ENCODE measurements at places on chromosomes 13 and 19.

DNA sequence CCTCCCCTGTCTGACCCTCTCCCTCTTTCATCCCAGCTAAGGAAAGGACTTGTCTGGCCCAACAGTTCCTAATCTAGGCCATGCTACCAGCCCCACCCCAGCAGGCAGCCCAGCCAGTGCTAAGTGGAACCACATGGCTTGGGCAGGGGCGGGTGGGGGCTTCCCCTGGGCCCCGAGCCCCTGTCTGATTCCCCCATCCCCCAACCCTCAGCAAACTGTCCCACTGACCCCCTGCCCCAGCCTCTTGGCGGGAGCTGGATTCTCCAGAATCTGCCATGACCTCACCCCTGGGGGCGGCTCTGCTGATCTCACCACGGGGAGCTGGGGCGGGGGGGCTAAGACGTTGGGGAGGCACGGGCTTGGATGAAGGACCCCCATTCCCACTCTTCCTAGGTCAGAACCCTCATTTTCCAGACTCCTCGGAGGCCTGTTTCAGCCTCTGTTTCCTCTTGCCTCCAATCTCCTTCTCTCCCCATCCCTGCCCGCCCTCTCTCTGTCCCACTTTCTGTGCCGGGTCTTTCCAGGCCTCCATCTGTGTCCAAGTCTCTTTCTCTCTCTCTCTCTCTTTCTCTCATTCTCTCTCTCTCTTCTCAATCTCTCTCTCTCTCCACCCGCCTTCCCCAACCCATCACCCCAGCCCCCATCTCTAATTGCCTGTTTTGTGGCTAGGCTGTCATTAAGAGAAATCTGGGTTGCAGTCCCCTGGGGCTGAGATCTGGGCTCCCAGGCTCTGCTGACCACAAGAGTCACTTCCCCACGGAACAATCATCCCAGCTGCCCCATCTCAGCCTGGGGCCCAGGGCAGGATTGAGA lies 2.7 kb downstream of the COL5A3 start:
- DNase-seq: peak; percentile 48

DNA sequence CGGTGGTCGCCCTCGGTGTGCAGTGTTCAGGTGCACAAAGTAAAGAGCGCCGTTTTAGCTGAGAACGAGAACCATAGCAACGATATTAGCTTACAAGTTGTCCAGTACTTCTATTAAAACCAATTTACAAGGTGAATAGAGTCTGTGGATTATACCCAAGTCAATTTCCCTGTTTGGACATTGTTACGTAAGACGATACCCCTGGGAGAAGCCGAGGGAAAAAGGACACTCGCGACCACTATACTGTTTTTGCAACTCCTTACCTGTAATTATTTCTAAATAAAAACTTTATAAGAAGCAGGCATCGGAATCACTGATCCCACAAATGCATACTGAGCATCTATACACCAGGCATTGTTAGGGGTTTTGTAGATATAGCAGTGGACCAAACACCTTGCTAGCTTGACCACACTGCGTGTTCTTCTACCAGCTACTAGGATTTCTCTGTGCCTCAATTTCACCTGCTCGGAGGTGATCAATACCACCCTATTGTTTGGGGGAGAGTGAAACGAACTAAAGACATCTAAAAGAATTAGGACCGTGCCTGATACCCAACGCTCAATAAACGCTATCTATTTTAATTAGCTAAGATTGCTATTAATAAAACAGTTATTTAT lies 488 bp upstream of the EEF2 start:
- no peak for DNase-seq

DNA sequence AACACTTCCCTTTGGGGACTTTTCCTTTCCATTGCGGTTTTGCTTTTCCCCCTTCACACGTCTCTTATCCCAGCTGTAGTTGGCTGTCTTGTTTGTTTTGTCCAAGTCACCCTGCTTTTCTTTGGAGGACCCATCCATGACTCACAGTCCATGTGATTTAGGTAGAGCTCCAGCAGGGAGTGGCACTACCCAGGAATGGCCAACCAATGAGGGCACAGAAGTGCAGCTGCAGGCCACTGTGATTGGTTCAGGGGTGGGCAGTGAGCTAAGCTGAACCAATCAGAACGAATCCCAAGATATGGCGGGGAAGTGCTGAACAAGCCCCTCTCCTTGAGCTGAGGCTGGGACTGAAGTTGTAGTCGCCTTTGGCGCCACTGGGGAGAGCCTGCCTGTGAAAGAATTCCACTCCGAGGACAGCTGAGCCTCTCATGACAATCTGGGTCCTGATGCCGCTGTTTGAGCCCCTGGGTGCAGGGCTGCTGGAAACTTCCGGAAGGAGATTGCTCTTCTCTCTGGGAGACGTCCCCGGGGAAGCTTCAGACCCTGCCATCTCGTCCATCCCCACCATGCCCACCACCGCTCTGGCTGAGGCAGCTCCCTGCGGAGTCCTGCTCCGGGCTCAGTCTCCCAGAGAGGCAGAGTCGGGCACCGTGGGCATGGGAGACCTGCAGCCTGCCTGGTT lies 62.9 kb upstream of the URI1 start:
- DNase-seq: no peak

- no peak for DNase-seq
Measured at GRCh38 chr13:76600081-76600480, 286.1 kb downstream of the KCTD12 start.

- DNase-seq: no peak
Measured at GRCh38 chr13:79245937-79246577, 160.0 kb downstream of the RBM26 start.

- no peak for DNase-seq
Measured at GRCh38 chr19:41222240-41222639, 3.2 kb downstream of the AXL start.

DNA sequence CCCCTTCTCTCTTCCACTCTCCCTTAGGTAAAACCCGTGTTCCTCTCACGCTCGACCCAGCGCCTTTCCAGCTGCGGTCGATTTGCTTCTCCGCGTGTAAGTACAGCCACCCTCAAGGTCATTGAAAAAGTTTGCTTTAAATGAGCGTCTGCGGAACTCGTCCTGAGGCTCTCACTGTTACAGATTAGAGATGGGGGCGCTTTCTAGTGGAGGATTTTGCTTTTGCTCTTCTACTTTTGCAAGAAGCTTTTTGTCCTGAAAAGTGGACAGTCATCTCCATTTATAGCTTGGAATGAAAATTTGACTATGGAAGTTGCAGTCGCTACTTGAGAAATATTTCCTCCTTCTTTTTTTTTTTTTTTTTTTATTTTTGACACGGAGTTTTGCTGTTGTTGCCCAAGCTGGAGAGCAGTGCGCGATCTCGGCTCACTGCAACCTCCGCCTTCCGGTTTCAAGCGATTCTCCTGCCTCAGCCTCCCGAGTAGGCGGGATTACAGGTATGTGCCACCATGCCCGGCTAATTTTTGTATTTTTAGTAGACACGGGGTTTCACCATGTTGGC lies 595 bp upstream of the RAB20 start:
- peak; percentile 6 for DNase-seq

DNA sequence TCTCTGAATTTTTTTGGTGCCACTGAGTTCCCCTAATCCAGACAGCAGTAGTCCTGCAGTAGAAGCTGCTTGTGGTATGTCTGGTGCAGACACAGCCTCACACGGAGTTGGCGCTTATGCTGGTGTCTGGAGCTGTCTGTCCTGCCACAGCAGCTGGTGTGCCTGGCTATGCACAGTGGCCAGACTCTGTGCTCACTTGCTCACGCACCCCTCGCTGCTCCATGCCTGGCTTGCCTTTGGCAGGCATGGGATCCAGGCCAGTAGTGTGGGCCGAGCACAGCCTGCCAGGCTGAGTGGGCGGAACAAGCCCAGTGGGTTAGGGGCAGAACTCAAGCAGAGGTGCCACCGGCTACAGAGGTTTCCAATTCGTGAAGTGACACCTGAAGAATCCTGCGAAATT lies 845.9 kb upstream of the PCDH9 start:
- no peak for DNase-seq

GRCh38 chr13:42380420-42381164 lies 108.6 kb downstream of the AKAP11 start:
- no peak for DNase-seq

- no peak for DNase-seq
Measured at GRCh38 chr19:31160336-31160926, 188.8 kb downstream of the TSHZ3 start.

DNA sequence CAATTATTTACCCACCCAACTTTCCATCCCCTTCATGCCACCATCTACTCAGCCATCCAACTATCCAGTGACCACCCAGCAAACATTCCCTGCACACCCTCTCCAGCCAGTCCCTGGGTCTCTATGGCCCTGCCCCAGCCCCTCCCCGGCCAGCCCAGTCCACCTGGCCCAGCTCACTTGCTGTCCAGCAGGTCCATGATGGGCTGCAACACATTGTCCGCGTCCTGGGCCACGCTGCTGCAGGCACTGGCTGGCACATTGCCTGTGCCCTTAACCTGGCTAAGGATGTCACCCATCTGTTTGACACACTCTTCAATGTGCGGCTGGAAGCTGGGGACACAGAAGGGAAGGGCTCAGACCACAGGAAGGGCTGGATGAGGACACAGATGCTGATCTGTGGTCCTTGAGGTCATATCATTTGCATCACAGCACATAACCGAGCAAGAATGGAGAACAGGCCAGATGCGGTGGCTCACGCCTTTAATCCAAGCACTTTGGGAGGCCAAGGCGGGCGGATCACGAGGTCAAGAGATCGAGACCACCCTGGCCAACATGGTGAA lies 61.6 kb downstream of the UNC13A start:
- DNase-seq: no peak

DNA sequence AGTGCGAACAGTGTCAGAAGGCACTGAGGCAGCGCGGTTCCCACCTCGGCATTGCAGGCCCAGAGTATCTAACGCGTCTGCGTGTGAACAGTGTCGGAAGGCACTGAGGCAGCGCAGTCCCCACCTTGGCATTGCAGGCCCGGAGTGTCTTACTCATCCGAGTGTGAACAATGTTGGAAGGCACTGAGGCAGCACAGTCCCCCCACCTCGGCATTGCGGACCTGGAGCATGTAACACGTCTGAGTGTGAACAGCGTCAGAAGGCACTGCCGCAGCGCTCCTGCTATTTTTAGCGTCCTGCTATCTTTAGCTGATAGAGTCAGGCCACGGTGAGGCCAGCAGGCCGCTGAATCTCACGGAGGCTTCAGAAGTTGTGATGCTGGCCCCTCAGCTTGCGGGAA lies 39.6 kb downstream of the ATP11A start:
- DNase-seq: no peak

GRCh38 chr19:34818270-34818669 lies 45.3 kb upstream of the ZNF599 start:
- no peak for DNase-seq

DNA sequence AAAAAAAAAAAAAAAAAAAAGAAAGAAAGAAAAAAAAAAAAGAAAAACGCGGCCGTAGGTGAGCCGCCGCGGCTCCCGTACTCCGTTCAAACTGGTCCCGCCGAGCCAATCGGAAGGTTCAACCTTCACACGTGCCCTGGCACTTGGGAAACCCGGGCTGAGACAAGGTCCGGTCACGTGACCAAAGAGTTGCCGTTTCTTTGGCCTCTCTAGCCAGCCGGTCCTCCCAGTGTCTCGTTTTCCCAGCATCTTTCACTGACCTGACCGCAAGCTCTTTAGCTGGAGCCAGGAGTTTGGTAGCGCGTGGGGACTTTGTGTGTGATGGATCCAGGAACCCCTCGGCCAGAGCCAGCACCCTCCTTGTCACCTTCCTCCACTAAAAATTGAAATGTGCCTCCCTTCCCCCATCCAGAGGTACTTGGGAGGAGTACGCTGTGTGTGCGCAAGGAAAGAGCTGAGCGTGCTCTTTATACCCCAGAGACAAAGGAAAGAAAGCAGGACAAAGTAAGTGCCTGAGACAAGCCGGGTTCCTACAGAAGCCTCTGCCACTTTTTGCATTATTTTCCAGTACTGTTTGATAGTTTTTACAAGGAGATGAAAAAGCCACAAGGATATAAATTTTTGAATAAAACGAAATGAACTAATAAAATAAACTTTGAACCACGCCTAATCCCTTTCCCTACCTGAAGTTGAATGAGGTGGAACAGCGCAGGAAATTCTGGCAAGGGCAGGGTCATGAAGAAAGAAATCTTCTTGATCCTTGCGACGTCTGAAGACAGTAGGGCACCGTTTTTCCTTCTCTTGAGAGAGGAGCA lies 959 bp downstream of the TNPO2 start:
- peak; percentile 99 for DNase-seq

DNA sequence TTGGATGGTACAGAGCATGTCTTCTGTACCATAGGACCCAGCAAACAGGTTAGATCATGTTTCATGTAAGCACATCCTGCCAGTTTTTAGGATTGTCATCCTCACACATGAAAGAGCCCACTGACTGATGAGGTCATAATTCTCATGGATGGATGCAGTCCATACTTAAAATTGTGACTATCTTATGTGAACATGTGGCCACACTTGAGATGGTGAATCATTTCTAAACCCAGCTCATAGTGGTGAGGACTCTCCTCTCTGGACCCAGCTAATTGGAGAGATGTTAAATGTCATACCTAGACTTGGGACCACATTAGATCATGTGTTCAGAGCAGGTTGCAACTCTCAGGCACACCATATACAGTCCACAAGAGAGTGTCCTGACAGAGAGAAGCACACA lies 24.8 kb upstream of the ZNF254 start:
- DNase-seq: no peak

DNA sequence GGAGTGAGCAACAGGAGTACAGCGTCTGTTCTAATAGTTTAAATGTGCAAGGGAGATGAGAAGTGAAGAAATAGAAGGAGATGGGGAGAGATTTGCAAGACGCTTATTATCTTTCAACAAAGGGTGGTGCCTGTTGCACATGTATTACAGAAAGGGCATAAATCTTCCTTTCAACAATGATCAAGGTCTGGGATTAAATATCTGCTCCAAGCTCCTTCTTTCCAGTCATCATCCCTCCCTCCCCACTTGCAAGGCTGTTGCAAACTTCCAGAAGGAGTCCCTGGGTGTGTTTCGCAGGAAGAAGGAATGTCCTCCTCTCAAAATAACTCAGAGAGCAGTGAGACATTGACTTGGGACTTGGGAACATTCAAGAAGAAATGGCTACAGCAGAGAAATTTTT lies 63.5 kb upstream of the MYCBP2 start:
- DNase-seq: no peak

- no peak for DNase-seq
Measured at GRCh38 chr13:31001647-31002046, 69.2 kb downstream of the TEX26 start.

DNA sequence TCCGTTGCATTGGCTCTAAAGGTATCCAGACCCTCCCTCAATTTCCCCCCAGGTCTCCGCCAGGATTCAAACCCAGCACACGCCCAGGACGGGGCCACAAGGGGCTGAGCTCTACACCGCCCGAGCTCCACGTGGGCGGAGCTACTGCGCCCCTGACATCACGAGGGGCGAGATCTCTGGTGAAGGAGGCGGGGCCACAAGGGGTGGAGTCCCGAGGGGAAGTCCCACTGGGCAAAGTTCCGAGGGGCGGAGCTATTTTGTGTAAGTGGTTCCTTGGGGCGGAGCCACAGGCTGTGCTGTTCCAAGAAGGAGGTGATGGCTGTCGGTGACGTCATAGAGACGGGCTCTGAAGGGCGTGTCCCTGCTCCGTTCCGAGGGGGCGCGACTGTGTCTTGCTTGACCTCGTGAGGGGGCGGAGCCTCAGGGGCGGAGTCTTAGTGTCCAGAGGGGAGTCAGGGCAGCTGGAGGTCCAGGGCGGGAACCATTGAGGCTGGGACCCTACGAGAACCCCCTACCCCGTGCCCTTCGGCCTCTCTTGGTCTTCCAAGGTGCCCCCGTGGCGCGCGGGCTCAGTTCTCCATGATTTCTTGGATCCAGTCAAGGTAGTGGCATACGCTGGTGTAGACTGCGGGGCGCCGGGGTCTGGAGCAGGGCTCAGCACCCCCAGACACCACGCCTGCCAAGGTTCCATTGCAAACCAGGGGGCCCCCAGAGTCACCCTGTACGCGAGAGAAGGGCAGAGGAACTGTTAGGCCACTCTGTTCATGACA lies 1.3 kb upstream of the KLK8 start:
- DNase-seq: no peak

GRCh38 chr13:102784483-102784882 lies 10.9 kb upstream of the TEX30 start:
- no peak for DNase-seq
